Kidney (tissue), 22 donors: ENCODE measurements at places on chromosomes 3 and 15. TPM values are rescaled to one million over a fixed set of nuclear protein-coding genes. Genes with fewer than 3 reads are reported as not detected.

DNA sequence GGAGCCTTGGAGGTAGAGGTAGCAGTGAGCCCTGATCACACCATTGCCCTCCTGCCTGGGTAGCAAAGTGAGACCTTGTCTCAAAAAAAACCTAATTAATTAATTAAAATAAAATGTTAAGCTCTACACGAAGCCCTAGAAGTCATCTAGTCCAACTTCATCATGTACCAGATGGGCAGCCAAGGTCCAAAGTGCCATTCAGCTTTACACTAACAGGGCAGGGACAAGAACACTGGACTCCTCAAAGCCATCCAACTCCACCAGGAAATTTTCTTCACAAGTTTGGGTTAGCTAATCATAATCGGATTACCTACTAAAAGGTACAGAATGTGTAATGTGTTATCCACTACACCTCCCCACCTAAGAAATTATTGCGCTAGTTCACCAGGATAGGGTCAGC is 48.8 kb downstream of the WWTR1 start:
- no peaks in the 10 kb centered on the region for H3K27me3 ChIP-seq
- H3K4me3 ChIP-seq: no peak overlapping the region
- no peak for DNase-seq
- no peaks in the 10 kb centered on the region for H3K36me3 ChIP-seq
- H3K27ac ChIP-seq: peak overlapping the region; percentile 57

DNA sequence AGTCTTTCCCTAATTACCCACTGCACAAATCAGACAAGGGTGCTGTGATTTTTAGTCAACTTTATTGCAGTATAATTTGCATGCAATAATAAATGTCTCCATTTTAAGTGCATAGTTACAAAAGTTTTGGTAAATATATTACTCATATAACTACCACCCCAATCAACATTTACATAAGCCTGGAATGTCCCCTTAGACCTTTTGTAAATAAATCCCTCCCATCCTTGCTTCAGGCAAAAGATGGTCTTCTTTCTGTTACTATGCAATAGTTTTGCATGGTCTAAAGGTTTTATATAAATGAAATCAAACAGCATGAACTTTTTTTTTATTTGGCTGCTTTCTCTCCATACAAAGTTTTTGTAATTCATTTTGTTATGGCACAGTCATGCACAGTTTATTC is 235.4 kb downstream of the PYDC2 start:
- H3K4me1 ChIP-seq: no peaks in the 10 kb centered on the region
- no peaks in the 10 kb centered on the region for H3K36me3 ChIP-seq
- H3K4me3 ChIP-seq: no peak overlapping the region
- H3K27ac ChIP-seq: no peak overlapping the region

- H3K36me3 ChIP-seq: no peaks in the 10 kb centered on the region
- H3K4me3 ChIP-seq: no peak overlapping the region
- H3K27me3 ChIP-seq: no peaks in the 10 kb centered on the region
- no peak overlapping the region for H3K27ac ChIP-seq
- no peaks in the 10 kb centered on the region for H3K4me1 ChIP-seq
Observed at GRCh38 chr3:194061421-194062030, 74.4 kb upstream of the HES1 start.

DNA sequence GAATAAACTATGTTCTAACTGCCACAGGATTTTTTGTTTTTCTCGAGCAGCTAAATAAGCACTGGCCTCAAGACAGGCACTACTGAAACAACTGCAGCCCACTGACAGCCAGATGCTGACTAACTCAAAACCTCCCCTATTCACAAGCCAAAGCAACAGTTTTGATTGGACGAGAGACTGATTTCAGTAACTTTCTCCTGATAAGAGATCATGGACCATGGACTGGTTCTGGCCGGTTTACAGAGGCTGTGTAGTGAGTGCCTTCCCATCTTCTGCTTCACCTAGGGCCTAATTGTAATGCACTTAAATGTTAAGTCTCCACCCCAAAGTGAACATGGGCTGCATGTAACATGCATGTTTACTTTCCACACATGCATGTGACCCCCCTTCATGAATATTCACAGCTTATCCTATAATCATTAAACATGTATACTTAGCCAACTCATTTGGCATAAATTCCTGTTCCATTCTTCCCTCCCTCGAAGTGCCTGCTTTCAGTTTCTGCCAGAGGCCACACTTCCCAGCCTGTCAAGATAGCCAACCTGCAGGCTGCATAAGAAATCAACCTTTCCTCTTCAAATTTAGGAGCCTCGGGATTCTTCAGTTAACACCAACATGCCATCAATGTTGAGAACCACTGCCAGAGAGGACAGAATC is 108.2 kb downstream of the ULK4 start:
- H3K36me3 ChIP-seq: no peaks in the 10 kb centered on the region
- DNase-seq: no peak
- no peaks in the 10 kb centered on the region for H3K4me1 ChIP-seq
- no peaks in the 10 kb centered on the region for H3K27me3 ChIP-seq

- H3K4me1 ChIP-seq: peaks cover 10% of the 10 kb centered on the region
- no peak overlapping the region for H3K4me3 ChIP-seq
- DNase-seq: peak; percentile 78
- H3K27ac ChIP-seq: no peak overlapping the region
- H3K36me3 ChIP-seq: no peaks in the 10 kb centered on the region
Observed at GRCh38 chr15:68599560-68600071, 20.8 kb downstream of the CORO2B start.

DNA sequence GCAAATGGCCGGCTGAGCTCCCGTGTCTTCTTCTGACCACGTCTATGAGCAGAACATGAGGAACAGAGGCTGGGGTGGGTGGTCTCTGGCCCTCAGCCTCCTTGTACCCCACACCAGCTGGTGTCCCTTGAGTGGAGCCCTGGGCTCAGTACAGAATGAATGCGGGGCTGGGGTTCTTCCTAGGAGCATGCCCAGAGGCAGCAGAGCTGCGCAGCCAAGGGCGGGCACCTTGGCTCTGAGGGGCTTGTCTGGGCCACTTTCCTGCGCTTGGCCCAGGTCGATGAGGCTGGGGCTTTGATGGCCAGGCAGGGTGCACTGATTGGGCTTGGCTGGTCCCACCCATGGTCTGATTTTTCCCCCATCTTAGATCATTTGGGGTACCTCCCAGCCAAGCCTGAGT is 6.4 kb downstream of the SCN5A start:
- H3K27me3 ChIP-seq: no peaks in the 10 kb centered on the region
- peak; percentile 12 for DNase-seq
- no peak overlapping the region for H3K27ac ChIP-seq
- H3K4me1 ChIP-seq: no peaks in the 10 kb centered on the region
- H3K36me3 ChIP-seq: no peaks in the 10 kb centered on the region
- no peak overlapping the region for H3K4me3 ChIP-seq

DNA sequence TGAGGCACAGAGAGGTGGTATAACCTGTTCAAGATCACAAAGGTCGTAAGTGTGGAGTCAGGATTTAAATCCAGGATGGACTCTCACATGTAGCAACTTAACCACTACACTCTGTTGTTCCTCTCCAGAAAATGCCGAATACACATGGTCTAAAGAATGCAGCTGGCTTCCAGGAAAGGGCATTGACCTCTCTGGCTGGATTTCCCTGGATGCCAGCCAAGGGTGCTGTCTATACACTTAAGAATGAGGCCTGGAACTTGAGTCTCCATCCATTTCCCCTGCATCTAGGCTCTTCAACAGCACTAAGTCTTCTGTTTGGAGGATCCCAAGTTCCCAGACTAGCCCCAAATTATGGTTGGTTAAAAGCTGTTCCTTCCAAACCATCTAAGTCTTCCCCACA is 60.5 kb downstream of the CERS3 start:
- H3K27me3 ChIP-seq: no peaks in the 10 kb centered on the region
- no peak overlapping the region for H3K4me3 ChIP-seq
- no peaks in the 10 kb centered on the region for H3K36me3 ChIP-seq
- H3K4me1 ChIP-seq: peaks cover 4% of the 10 kb centered on the region

GRCh38 chr3:50890688-50891344 is 216.1 kb downstream of the DOCK3 start:
- no peak overlapping the region for H3K4me3 ChIP-seq
- H3K27ac ChIP-seq: no peak overlapping the region
- H3K27me3 ChIP-seq: no peaks in the 10 kb centered on the region

DNA sequence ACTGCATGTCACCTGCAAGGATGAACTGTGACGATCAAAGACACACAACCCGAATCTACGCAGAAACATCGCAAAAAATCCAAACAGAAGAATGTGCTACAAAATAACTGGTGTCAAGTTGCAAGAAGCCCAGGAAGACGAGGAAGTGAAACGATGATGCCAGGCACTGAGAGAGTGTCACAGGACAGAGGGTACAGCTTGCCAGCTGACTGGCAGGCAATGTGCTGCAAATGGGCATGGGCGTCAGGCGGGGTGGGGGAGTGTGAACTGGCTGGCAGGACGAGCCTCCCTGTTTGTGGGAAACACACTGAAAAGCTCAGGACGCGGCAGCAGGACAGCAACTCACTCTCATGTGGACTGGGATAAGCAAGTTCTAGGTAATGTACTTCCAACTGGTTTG is 28.9 kb upstream of the OCA2 start:
- H3K27ac ChIP-seq: no peak overlapping the region
- no peaks in the 10 kb centered on the region for H3K27me3 ChIP-seq
- H3K4me1 ChIP-seq: peaks cover 6% of the 10 kb centered on the region

- DNase-seq: no peak
- H3K27ac ChIP-seq: no peak overlapping the region
- H3K36me3 ChIP-seq: no peaks in the 10 kb centered on the region
- no peaks in the 10 kb centered on the region for H3K27me3 ChIP-seq
- no peak overlapping the region for H3K4me3 ChIP-seq
Observed at GRCh38 chr15:75114796-75115195, 86.9 kb upstream of the C15orf39 start.

DNA sequence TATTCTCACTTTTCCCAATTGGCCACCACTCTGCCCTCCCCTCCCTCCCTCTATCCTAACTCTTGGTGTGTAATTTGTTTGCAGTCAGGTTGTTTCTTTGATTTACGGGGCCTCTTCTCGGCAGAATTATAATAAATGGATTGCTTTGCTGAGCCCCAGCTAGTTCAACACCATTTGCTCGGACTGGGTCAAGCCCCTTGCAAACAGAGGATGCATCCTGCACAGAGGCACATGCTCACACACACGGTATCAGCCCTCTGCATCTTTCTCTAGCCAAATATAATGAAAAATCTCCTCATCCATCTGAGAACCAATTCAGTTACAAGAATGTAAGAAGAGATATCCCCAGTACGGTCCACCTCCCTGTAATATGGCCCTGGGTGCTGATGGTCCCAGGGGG is 97.7 kb downstream of the EPHB1 start:
- H3K4me3 ChIP-seq: no peak overlapping the region
- no peak overlapping the region for H3K27ac ChIP-seq
- H3K36me3 ChIP-seq: no peaks in the 10 kb centered on the region
- no peaks in the 10 kb centered on the region for H3K27me3 ChIP-seq

- H3K27ac ChIP-seq: no peak overlapping the region
- no peak overlapping the region for H3K4me3 ChIP-seq
- no peaks in the 10 kb centered on the region for H3K36me3 ChIP-seq
- H3K4me1 ChIP-seq: no peaks in the 10 kb centered on the region
Observed at GRCh38 chr3:101963902-101964362, 114.6 kb downstream of the NFKBIZ start.

GRCh38 chr15:95812491-95812890 is 518.0 kb upstream of the NR2F2 start:
- no peak for DNase-seq
- H3K4me1 ChIP-seq: no peaks in the 10 kb centered on the region
- no peaks in the 10 kb centered on the region for H3K36me3 ChIP-seq

DNA sequence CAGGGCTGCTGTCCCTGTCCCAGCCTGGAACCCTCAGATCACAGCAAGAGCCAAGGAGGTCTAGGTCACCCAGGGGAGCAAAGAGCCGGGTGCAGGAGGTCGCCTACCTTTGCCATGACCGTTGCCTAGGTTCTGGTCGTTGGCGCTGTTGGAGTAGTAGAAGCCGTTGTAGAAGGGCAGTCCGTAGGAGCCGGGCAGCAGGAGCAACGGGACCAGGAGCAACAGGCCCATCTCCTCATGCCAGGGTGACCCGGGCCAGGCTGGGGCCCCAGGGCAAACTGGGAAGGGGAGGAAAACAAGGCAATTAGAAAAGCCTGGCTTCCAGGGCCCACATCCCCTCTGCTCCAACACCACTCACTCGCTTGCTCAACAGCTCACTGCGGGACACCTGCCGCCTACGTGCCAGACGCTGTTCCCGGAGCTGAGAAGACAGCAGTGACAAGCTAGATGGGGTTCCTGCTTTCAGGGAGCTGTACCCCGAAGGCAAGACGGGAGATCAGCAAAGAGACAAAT is 8.2 kb downstream of the HAPLN3 start:
- H3K27me3 ChIP-seq: no peaks in the 10 kb centered on the region
- no peaks in the 10 kb centered on the region for H3K36me3 ChIP-seq
- no peak overlapping the region for H3K27ac ChIP-seq
- H3K4me3 ChIP-seq: no peak overlapping the region
- DNase-seq: no peak
- H3K4me1 ChIP-seq: no peaks in the 10 kb centered on the region

TGM4 gene
- total RNA-seq: not detected

EPHA3 gene
- 6.5 TPM for total RNA-seq

CCR2 gene
- 8.1 TPM for total RNA-seq

MOBP gene
- 0.16 TPM for total RNA-seq
